ENCODE measurements at places on chromosomes 16 and 17.
A peak's percentile ranks its signal among the peaks of the same experiment; 100 is the strongest.

DNA sequence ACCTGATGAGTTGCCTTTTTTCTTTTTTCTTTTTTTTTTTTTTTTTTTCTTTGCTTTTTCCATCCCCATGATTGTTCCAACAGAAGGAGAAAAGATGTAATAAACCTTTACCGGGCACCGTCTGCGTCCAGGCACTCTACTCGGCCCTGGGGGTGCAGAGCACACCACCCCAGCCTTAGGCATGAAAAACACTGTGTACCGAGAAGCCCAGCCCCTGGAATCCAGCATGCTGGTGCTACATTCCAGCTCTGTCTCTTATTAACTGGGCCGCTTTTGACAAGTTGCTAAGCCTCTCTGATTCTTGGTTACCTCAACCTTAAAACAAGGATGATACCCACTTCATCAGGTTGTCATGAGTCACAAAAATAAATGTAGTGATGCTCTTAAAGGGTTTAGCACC is 64.1 kb upstream of the HSBP1 start:
- DNase-seq: no peak

DNA sequence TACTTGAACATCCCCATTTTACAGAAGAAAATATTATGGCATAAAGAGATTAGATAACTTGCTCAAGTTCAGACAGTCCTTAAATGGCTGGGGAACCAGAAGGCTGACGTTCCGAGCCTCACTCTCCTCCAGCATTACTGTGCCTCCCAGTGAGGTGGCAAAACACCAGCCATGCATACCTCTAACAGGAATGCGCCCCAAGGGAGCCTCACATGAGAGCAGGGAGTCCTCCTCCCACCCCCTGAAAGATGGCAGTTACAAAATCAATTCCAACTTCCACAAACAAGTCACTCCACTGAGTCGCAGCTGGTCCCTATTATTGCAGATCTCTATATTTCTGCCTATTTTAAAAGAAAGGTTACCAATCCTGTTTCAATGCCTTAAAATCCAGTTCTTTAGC is 55.5 kb downstream of the ANKFY1 start:
- no peak for DNase-seq

GRCh38 chr16:89472711-89473075 is 17.7 kb downstream of the ANKRD11 start:
- no peak for DNase-seq

- DNase-seq: peak; percentile 32
These were observed 14.5 kb upstream of the FOXF1 start for GRCh38 chr16:86495756-86496261.

DNA sequence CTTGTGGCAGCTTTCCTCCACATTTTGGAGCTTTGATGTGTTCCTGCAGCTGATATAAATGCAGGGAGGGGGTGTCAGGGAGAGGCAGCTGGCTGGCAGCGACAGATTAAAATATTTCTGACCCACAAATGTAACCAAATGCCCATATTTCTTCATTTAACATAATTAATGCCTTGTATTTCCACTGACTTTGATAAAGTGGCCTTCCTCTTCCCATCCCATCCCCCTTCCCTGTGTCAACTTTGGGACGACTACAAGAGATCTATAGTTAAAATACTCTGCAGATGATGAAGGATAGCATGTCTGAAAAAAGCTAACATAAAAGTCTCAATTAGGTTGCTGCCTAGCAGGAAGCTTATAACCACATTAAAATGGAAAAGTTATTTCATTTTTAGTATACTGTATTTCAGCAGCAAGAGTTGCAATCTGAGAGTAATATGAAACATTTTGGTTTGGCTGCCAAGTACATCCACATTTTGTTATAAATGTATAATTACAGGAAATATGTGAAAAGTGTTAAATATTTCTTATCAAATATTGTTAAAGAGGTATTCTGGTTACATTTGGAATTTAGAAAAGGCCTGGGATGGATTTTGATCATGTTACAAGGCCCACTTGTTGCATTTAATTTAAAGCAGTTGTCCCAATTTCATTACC is 238.7 kb upstream of the TBX2 start:
- no peak for DNase-seq

GRCh38 chr17:34366529-34367107 is 3.6 kb upstream of the CCL1 start:
- DNase-seq: no peak

GRCh38 chr16:88102597-88102996 is 151.4 kb downstream of the BANP start:
- DNase-seq: no peak

DNA sequence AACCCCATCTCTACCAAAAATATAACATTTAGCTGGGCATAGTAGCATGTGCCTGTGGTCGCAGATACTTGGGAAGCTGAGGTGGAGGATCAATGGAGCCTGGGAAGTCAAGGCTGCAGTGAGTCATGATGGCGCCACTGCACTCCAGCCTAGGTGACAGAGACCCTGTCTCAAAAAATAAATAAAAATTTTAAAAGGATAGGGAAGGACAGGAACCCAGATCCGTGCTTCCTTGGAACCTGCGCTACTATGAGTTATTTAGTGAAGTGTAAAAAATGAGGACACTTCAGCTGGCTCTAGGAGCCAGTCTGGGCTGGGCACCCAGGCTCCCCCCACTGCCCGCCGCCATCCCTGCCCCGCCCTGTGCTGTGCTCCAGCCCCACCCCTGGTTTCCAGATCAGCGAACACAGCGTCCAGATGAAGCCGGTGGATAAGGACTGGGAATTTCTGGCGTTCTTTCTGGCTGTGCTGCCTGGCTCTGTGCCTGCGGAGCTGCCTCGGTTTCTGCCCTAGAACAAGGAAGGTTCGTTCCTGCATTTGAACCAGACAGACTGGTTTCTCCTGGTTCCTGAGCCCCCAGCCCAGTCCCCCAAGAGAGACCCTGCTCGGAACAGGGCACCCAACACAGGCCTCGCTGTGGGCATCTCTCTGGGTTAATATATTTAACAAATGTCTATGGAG is 18.5 kb downstream of the PLLP start:
- DNase-seq: no peak

DNA sequence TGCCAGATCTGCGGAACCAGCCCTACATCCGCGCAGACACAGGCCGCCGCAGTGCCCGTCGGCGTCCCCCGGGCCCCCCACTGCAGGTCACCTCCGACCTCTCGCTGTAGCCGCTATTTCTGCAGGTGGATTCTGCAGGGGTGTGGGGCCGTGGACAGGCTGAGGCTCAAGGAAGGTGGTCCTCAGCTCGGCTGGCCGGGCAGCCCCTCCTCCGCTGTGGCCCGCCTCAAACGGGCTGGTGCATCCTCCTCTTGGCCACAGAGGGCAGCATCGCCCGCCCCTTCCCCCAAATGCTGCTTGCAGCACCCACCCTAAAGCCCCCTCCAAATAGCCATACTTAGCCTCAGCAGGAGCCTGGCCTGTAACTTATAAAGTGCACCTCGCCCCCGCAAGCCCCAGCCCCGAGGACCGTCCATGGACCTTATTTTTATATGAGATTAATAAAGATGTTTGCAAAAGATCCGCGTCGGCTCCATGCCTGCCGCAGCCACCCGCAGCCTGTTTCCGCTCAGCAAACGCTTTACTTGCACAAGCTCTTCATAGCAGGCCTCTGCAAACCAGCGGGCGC is 14.9 kb downstream of the SPATA32 start:
- DNase-seq: peak; percentile 81

DNA sequence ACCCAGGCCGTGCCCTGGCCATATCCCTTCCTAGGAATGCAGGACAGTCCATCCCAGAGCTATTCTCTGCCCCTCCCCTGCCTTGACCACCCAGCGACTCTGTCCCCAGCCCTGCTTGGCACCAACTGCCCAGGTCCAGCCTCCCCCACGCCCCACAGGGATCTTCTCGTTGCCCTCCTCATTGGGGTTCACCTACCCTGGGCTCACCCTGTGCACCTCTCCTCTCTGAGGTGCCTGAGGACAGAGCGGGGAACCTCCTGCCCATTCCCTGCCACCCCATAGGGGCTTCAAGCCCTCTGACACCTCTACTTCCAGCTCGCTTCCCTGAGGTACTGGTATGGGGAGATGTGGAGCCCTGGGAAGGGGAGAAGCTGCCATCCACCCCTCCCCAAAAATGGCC is 6.2 kb upstream of the MPP2 start:
- no peak for DNase-seq

- no peak for DNase-seq
These were observed 127.0 kb downstream of the ABCC6 start for GRCh38 chr16:16096121-16096857.

DNA sequence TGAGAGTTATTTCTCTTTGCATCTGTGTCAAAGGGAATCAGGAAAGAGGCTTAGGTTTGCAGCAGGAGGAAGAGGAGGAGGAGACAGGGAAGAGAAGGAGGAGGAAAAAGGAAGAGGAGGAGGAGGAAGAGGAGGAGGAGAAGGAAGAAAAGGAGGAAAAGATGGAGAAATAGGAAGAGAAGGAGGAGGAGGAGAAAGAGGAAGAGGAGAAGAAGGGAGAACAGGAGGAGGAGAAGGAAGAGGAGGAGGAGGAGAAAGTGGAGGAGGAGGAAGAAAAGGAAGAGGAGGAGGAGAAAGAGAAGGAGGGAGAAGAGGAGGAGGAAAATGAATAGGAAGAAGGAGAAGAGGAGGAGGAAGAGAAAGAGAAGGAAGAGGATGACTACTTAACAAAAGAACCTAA is 459.1 kb downstream of the GRIN2A start:
- DNase-seq: no peak

- DNase-seq: no peak
These were observed 9.5 kb downstream of the TAX1BP3 start for GRCh38 chr17:3658784-3659449.

GRCh38 chr17:60971515-60972369 is 294.1 kb downstream of the BCAS3 start:
- DNase-seq: peak; percentile 69

GRCh38 chr16:53202398-53202797 is 147.6 kb downstream of the CHD9 start:
- DNase-seq: no peak

DNA sequence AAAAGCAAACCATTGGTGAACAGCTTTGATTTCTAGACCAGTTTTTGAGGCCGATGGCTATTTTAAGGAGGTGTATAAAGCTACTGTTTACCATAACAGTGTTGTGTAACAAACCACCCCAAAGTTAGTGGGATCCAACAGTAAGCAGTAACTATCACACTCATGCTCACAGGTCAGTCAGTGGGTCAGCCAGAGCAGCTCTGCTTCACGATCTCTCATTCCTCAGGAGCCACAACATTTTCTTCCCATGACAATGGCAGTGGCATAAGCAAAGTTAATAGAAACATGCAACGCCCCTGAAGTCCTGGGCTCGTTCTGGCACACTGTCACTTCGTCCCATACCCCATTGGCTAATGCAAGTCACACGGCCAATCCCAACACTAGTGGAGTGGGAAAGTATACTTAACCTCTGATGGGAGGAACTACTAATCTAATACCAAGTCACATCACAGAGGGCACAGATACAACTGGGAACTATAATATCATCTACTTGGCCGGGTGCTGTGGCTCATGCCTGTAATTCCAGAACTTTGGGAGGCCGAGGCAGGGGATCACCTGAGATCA is 28.0 kb upstream of the B4GALNT2 start:
- no peak for DNase-seq

- DNase-seq: peak; percentile 81
These were observed 125.4 kb upstream of the CHMP6 start for GRCh38 chr17:80866050-80866793.

GRCh38 chr17:49359990-49360795 is 1.9 kb downstream of the ZNF652 start:
- DNase-seq: peak; percentile 50

DNA sequence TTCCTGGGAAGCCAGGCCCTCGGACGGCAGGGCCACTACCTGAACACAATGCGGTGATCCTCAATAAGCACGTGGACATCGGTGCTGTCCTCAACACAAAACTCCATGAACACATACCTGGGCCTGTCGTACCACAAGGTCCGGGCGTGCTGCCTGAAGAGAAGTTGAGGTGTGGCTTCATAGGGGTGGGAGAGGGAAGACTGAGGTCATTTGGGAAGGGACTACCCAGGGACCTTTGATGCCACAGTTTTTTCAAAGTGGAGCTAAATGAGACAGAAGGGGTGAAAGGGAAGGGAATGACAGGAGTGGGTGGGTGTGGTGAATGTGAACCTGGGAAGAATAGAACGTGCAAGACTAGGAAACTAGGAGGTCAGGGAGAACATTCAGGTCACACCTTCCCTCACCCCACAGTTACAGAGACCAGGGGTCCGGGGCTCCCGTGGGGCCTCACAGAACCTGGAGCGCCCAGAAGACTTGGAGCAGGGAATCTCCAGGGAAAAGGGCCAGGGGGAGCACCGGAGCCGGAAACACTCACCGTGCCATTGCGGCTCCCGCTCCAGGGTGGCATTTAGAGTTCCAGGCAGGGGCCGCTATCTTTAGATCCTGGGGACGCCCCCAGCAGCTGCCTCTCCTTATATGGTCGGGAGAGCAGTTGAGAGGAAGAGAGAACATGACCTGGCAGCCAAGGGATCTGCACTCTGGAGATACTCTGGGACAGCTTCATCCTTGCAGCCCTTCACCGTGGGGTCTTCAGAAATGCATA is at the start of gene PTGES3L:
PTGES3L (minus strand) TSS at position 570 of the 763 bp plus-strand sequence; CDS start at position 543, 27 bp downstream.
- DNase-seq: peak; percentile 88

- DNase-seq: no peak
These were observed 137.5 kb downstream of the NTN1 start for GRCh38 chr17:9158544-9159452.

DNA sequence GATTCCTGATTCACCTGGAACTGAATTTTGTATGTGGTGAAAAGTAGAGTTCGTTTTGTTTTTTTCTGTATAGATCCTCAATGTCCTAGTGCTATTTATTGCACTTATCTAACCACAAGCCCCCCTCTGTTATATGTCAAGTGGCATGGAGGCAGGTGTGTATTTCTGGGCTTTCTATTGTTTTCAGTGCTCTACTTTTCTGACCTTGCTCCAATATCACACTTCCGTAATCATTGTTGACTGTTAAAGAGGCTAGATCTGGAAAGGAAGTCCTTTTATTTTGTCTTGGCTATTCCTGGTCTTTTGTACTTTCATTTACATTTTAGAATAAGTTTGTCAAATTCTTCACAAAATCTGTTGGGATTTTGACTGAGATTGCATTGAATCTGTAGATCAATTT is 26.8 kb upstream of the FBXO47 start:
- no peak for DNase-seq

GRCh38 chr16:49619811-49620157 is 236.1 kb downstream of the ZNF423 start:
- no peak for DNase-seq
